ENCODE measurements at places on chromosomes 1 and 21. TPM values are rescaled to one million over a fixed set of nuclear protein-coding genes. Genes with fewer than 3 reads are reported as not detected.
A peak's percentile ranks its signal among the peaks of the same experiment; 100 is the strongest.

Gene OLFML2B
- 2.9 TPM for polyA plus RNA-seq

Gene ATP6V1G3
- polyA plus RNA-seq = 102 TPM

Gene CIART
- polyA plus RNA-seq = 9.1 TPM

DNA sequence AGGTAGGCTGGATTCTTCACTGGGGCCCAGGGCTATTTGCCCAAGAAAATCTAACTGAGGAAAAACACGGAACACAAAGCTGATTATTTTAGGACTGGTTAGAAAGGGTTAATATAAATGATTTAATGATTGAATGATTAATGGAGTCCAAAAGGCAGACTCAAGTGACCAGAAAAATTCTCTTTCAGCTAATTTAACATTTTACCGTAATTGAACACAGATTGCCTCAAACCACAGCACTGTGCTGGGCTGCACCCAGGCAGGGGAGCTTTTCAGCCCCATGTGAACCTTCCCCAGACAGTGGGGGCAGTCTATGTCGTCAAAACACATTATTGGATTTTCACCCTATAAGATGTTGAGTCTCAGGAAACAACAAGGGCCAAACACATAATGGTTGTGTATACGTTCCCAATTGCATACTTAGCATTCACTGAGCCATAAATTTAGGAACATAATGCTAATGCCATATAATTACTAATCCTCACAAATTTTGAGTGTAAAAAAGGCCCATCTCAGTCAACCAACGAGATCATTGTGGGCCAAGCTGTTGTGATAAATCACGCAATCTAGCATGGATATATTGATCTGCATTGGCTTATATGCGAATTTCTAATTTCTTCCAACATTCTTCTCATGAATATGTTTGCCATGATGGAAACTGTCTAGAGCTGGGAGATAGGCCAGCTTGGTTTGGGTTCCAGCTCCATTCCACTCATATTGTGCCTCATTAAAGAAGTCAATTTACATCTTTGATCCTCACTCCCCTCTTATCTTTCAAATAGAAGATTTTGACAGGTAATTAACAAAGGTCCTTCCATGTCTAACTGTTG lies 27.7 kb downstream of the DSCAM start:
- no peak for DNase-seq

DNA sequence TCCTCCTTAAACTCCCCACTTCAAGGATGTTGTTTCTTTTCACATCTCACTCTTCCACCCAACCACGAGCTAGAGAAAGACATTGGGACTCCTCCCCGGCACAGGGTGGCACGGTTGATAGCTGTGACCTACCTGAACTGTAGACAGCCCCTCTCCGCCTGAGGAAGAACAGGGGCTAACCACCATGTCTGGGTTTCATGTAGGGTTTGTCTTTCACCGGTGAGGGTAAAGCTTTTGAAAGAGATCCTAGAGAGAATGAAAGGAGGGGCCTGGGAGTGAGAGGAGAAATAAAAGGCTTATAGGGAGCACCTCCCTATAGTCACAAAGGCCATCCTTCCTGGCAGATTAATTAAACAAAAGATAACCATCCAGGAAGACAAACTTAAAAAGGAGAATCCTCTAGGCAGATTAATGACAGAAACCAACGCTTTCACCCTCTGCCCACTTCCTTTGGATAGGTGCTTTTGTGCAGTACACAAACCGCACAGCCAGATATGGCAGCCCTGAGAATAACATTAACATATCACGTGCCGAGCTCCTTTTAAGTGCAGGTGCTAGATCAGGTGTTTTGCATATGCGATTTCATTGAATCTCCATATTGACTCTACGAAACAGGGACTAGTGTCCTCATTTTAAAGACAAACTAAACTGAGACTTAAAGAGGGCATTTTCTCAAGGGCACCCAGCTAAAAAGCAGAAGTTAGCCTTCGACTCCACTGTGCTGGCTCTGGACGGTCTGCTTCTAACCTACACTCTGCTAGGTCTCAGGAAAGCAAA lies 178.1 kb upstream of the RUNX1 start:
- DNase-seq = no peak

- DNase-seq = no peak
Measured at GRCh38 chr1:21295002-21295401, 4.7 kb upstream of the ECE1 start.

GRCh38 chr1:24914226-24915069 lies 15.6 kb downstream of the RUNX3 start:
- peak; percentile 62 for DNase-seq

Data from kidney (tissue), 22 donors.